ENCODE measurements at places on chromosomes 2 and 18. TPM values are rescaled to one million over a fixed set of nuclear protein-coding genes. Genes with fewer than 3 reads are reported as not detected.

Gene TFPI
- total RNA-seq: 15.3 TPM

Gene UGT1A4
- not detected for total RNA-seq

Gene ADAM23
- total RNA-seq: 7.6 TPM

Gene DAPL1
- total RNA-seq: 1.9 TPM

Gene HJURP
- 25.0 TPM for total RNA-seq

Gene SRD5A2
- not detected for total RNA-seq

Gene G6PC2
- not detected for total RNA-seq

Gene SERPINB11
- total RNA-seq: not detected

Gene CD207
- 0.08 TPM for total RNA-seq

Gene ICOS
- 2.1 TPM for total RNA-seq

DNA sequence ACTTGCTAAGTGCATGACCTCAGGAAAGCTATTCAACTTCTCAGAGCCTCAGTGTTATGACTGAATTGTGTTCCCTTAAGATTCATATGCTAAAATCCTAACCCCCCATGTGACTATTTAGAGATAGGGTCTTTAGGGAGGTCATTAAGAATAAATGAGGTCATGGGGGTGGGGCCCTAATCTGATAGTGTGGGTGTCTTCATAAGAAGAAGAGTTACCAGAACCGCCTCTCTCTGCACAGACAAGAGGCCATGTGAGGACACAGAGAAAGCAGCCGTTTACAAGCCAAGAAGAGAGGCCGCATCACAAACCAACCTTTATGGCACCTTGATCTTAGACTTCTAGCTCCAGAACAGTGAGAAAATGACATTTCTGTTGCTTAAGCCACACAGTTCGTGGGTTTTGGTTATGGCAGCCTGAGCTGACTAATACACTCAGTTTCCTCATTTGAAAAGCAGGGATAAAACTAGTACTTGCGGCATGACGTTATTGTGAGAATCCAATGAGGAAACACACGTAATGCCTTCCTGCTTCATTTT lies 9.9 kb downstream of the SH2D6 start:
- no peak for DNase-seq

DNA sequence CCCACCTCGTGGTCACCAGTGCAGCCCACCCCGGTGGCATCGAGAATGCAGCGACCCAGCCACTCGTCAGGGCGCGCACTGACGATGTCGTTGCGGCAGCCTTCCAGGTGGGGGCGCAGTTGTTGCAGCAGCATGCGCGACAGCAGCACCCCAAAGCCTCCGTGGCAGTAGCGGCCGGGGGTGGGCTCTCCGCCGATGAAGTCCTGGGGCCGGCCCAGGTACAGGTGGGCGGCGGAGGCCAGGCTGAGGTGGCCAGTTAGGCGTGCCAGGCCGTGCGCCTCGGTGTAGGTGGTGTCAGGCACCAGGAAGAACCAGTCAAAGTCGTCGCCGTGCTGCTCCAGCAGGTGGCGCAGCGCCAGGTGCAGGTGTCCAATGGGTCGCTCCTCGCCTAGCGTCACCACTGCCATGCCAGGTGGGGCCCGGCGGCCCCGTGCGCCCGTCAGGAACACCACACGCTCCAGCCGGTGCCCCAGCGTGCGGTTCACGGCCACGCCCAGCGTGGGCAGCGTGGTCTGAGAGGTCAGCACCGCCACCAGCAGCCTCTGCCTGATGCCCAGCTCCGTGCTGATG lies 1.9 kb downstream of the CHPF start:
- peak; percentile 74 for DNase-seq

DNA sequence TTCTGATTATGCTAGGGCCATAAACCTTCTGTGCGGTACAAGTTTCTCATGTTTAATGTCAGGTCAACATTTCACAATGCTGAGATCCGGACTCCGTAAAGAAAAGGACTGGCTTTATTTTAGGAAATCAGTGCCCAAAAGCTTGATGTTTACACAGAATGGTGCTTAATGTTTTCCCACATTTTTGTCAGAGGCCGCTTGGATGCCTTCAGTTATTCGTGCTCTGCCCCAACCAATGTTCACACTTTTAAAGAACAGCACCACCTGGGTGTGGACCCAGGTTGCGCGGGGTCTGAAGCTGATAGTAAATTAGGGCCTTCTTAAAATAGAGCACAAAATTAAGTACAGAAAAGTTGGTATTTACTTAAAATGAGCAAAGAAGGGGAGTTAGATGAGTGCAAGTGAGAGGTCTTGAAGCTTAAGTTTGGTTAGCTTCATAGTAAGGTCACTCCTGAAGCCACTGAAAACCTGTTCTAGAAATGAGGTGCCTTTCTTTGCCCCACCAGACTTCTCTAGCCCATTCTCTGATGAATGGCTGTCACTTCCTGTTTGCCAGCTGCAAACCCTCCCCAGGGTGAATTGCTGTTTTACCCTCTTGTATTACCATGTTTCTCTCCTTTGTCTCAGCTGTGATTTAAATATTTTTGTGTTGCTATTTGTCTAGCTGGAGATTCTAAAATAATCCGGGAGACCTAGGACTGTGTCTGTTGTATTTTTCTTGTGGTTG lies 20.5 kb downstream of the SLC3A1 start:
- peak; percentile 22 for DNase-seq

DNA sequence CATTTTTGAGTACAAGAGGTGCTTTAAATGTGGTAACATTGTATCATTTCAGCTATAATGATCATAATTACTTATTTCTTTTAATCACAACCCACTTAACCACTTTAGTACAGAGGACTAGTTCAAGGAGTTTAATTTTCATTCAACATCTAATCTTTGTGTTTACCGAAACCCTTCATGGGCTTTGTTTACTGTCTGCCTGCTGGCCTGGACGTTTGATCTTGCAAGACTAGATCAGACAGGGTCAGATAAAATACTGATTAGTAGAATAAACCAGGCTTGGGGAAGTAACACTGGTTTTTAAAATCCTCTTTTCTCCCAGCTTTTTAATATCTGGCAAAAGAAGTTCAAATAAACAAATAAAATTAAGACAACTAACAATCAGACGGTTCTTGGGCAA lies 93.6 kb downstream of the SATB2 start:
- DNase-seq: no peak

DNA sequence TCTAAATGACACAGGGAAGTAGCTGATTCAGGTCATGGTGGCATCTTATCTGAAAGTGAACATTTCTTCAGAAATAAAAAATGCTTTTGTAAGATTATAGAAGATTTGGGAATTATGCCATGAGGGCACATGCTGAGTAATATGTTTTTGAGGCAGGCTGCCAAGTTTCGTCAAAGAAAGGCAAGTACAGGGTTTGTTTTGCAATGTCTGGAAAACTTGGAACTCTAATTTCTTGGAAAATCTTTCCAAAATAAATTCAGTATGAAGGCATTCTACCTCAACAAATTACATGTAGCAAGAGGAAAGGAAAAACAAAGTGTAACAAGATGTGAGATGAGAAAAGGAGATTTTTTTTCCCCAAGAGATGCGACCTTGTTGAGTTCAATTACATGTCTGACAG lies 167.7 kb downstream of the PLCL1 start:
- no peak for DNase-seq

GRCh38 chr2:225494100-225494459 lies 94.6 kb downstream of the NYAP2 start:
- DNase-seq: no peak

- peak; percentile 75 for DNase-seq
Measured at GRCh38 chr2:234544659-234545611, 48.1 kb upstream of the ARL4C start.

- peak; percentile 65 for DNase-seq
Measured at GRCh38 chr18:34709750-34710441, at the start of gene DTNA. TSS of gene DTNA (plus strand) at chr18:34710298. CDS start at chr18:34755977, 45,679 bp downstream.

DNA sequence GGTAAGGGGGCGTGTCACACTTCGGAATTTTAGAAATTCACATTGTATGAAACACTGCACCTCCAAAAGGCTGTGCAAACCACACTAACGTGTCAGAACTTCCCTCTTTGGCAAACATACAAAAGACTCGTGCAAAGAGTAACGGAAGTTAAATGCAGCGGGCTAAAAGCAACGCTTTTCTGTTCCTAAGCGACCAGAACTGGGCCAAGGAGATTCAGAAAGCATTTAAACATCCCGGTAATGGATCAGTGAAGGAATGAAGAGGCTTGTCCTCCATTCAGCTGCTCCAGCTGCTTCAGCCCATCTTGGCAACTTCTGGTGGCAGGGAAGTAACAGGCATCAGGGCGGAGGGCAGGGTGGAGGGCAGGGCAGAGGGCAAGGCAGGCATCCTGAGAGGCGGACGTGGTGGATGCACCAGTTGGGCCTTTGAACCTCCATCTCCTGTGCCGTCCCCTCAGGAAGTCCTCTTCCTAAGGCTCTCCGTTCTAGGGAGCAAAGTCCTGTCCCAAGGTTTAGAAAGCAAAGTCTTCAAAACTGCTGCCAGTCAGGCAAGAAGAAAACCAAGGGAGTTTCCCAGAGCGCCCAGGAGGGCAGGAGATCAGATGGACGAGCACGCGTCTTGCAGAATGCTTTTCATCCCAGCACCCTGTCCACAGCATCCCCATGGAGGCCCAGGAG lies 230.7 kb downstream of the ZNF516 start:
- no peak for DNase-seq

DNA sequence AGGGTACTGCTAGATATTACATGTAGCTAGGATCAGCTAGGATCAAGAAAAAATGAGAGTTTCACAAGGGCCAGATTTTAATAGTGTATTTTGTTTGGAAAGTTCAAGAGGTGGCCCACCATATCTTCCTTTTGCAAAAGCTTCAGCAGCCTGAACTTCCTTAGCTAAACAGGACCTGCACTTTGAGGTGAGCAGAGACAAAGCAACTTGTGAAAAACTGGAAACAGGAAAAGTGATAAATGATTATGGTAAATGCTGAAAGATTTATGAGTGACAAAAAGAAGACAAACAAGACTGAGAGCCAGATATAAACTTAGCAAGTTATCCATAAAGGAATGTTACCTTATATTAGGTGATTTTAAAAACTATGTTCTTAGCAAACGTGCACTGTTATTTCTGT lies 123.6 kb downstream of the ZNF521 start:
- no peak for DNase-seq

- DNase-seq: no peak
Measured at GRCh38 chr18:79952456-79952995, 1.1 kb upstream of the SLC66A2 start.

DNA sequence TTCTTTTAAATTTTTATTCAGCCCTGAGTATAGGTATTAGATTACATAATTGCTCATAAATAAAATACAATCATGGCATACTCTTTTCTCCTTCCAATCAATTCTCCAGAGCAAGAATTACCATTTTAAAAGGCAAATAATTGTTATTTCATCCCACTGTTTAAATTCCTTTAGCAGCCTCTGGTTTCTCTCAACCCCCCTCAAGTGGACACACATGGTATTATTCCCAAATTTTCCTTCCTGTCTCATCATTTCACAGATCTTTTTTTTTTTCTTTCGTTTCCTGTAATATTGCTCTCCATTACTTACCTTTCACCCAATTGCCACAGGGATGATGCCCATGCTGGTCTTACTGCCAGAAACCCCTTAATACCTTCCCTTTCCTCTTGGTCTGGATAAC lies 385.2 kb downstream of the RIT2 start:
- no peak for DNase-seq
